ENCODE measurements at places on chromosomes 5 and 9.
A peak's percentile ranks its signal among the peaks of the same experiment; 100 is the strongest.

- no peak for DNase-seq
Measured at GRCh38 chr5:15889001-15889400, 290.6 kb downstream of the MARCHF11 start.

GRCh38 chr5:35417040-35417439 is 186.8 kb upstream of the PRLR start:
- DNase-seq = no peak

DNA sequence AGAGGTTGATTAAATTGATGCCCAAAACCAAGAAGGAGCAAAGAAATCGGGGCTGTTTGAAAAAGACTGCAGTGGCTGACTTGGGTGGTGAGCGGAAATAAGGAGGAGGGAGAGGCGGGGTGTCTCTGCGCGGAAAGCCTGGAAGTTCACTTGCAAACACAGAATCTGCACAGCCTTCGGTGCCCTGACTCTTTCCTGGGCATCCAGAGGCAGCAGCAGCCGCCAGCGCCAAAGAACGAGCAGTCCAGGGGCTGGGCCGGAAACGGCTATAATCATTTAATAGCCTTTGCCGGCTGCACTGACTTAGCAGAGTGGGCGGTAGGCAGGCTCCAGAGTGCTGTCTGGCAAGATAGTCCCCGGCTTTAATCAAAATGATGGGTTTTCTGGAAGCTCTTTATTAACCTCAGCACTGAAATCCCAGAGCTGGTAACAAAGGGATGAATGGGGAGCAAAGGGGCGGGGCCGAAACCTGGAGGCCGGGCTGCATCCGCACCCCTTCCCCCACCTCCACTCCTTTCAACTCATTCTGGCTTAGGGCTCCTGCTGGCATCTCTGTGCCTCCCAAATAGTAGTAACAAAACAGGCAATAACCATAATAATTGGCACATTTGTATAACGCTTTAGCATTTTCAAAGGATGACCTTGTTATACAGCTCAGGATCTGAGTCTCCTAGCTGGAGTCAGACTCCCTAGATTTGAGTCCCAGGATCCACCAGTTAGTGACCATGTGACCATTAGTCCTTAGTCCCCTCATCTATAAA is 35.7 kb downstream of the PCDHAC2 start:
- DNase-seq = peak; percentile 34

DNA sequence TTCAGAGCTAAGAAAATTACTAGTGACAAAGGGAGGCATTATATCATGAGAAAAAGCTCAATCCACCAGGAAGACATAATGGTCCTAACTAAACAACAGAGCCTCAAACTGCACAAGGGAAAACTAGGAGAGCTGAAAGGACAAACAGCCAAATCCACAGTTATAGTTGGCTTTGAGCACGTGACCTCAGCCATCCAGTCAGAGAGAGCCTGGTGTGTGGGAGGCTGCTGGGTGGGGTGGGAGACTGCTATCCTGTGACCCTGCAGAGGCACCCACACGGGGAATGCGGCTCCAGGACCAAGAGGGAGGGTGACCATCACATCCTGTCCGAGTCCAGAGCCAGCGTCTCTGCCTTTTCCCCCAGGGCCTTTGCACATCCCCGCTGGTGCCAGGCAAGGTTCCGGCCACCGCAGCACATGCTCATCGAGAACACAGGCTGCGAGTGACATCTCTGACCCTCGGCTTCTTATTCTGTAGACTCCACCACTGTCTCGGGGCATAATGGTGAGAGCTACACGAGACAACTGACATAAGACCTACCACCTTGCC is 145.1 kb downstream of the PHF2 start:
- no peak for DNase-seq

DNA sequence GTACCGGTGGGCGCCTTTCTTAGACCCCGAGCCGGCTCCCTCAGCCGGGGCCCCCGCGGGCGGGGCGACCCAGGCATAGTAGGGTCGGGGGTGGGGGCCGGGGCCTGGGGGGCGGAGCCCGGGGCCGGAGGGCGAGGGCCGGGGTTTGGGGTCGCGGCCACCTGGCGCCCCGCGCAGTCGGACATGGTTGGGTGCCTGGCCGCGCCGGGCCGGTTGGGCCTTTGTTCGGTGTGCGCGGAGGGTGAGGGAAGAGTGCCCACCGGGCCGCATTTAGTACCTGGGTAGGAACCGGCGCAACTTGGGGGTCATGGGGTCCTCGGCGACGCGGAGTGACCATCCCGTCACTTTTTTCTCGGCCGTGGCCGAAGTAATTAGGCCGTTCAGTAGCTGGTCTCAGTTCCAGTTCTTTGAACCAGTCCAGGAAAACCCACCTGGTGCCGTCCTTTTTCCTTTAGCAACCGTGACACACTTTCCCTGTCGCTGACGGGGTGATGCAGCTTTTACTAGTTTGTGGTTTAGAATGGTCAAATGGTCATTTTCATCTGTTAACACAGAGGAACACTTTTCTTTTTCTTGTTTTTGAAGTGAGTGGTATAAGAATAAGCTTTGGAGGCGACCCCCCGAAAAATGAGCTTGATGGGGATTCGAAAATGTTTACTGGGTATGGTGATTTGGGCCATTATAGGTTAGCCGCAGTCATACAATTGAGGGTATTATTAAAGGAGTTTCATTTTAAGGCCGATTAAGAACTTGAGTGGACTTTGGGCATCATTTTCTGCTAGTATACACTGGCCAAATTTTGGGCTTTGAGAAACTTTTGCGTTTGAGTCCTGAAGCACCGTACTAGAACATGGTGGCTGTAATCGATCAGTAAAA is 589 bp downstream of the CKS2 start:
- DNase-seq = no peak

DNA sequence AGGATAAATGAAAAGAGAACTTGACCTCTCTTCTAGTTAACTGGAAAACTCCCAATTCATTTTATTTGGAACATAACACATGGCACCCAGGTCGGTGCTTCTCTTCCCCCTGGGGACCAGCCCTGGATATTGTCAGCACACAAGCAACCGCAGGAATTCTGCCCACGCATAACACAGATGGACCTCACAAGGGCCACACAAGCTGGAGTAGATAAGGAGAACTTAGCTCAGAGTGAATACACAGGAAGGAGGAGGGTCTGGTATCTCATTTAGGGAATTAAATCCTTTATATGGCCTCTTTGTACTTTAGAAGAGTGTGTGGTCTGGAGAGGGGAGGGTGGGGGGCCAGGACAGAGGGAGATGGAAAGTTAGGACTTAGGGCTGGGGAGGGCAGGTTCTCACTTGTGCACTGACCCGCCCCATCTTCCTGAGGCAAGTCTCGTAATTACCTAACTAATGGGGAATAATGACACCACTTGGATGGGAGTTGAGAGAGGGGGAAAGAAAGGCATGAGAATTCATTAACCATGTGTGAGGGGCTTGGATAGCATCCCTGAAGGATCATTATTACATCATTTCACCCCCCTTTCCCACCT is 341.2 kb upstream of the WWC1 start:
- no peak for DNase-seq

DNA sequence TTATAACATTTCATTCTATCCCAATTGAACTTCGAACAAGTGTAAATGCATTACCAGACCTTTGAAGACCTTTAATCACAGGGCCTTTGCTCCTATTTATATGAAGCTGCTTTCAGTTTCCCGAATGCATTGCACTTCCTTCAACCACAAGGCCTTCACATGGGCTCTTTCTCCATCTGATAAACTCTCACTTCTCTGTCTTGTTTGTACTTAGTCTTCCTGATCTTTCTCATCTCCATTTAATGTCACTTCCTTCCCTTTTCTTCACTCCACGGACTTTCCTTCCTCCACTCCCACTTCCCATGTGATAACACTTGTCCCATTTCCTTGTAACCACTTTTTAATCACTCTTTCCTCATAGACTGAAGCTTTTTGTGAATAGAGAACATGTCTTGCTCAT is 74.3 kb upstream of the TNC start:
- DNase-seq = no peak

DNA sequence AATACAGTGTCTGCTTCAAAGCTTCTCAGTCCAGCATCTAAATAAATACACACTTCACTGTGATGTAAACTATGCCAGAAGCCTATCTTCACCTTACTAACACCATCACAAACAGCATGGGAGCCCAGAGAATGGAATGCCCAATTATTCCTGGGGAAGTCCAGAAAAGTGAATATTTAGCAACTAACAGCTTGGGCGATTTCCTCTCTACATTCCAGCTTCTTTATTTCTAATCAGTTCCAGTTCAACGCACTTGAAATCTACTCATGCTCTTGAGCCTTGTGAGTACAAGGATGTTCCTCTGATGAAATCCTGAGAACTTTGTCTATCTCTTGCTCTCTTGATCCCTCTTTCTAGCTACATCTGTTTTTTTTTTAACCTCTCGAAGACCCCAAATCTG is 100.4 kb upstream of the C9orf72 start:
- DNase-seq = no peak

GRCh38 chr5:139690064-139690802 is 42.1 kb downstream of the CXXC5 start:
- DNase-seq = no peak

- DNase-seq = no peak
Measured at GRCh38 chr9:91379426-91379825, 17.7 kb upstream of the AUH start.

DNA sequence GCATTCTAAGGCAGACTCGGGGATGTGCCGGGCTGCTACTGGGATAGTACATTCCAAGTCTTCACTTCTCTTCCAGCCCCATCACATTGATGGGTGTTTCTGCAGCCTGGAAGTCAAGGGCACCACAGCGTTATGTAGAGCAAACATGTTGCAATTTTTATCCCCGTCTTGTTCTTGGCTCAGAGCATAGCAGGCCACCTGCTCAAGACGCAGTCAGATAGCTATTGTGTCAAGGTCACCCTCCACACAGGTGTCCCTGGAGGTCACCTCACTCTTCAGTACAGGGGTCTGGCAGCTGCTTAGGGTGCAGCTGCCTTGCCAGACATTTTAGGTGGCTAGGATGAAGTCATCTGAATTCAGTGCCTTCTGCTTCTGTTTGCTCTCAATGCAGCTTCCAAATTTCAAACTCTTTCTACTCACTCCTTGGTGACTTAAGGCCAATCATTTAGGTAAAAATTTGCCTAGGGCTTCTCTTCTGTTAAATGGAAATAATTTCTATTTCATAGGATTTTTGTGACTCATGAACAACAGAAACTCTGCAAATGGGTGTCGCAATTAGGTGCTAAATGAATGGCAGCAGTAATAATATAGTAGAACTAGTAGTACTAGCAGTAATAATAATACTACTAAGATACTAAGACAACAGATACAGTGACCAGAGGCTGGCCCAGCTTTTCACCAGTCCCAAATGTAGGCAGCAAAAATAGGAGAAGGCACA is 24.3 kb downstream of the KCNV2 start:
- DNase-seq = no peak

- DNase-seq = no peak
Measured at GRCh38 chr9:124000161-124000783, 11.3 kb upstream of the LHX2 start.

- DNase-seq = no peak
Measured at GRCh38 chr9:114202396-114202795, 47.1 kb downstream of the COL27A1 start.

- DNase-seq = peak; percentile 6
Measured at GRCh38 chr9:32344551-32345182, 39.8 kb upstream of the ACO1 start.

DNA sequence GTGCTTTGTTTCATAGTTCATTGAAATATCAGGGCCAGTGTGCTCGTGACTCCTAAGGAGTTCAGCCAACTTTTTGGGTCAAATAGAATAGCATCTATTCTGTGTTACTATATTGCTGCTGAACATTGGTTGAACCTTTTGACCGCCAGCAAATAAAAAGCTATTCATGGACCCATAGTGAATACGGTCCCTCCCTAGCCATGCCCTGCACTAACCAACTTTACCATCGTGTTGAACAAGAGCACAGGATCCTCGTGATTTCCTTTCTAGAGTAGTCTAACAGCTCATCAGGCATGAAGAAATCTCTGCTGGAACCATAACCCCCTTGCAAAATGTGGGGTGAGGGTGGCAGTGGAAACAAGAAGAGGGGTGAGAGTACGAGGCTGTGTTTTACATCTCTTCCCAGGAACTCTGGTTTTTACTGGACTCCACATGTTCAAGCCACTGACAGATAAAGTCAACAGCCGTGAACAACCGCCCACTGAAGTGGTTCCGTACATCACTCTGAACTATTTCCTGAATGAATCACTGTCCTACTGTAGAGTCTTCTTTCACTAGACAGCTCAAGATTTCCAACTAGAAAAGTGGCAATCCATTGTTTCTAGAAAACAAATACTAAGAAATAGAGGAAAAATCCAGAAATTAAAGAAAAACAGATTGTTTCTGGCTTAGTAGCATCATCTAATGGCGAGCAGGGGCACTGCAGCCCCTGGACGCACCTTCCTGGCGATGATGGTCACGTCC is 70.1 kb upstream of the SPATA31E1 start:
- DNase-seq = peak; percentile 36

GRCh38 chr5:107385708-107386107 is 285.0 kb downstream of the EFNA5 start:
- no peak for DNase-seq

DNA sequence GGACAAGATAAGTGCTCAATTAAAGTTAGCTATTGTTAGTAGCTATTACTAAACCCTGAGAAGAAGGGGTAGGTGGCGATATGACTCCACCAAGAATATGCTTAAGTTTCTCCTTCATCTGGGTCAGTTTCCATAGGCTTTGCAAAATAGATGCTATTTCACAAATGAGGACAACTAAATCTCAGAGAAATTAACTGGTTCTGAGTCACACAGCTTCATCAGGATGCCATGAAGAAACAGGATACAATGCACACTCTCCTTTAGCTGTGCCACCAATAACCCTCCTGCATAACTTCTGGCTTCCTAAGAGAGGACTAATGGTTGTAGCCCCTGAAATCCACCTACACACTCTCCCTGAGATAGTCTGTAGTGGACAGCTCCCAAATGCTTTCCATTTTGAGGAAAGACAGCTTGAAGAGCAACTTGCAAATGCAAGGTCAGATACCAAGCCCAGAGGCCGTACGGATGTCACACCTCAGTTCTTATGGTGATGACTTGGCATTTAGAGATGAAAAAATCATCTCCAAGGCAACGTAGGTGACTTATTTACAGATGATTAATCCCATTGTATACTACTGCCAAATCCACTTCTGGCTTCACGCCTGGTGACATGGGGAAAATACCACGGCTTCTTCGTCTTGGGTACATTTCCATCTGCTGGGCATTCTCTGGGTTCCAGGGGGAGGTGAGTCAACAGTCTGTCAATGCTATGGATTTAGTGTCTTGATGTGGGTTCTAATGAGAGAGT is 251.4 kb upstream of the IL12B start:
- DNase-seq = no peak

GRCh38 chr9:129835860-129836223 is 584 bp downstream of the USP20 start:
- no peak for DNase-seq

GRCh38 chr5:95393279-95393678 is 2.1 kb downstream of the FAM81B start:
- no peak for DNase-seq

DNA sequence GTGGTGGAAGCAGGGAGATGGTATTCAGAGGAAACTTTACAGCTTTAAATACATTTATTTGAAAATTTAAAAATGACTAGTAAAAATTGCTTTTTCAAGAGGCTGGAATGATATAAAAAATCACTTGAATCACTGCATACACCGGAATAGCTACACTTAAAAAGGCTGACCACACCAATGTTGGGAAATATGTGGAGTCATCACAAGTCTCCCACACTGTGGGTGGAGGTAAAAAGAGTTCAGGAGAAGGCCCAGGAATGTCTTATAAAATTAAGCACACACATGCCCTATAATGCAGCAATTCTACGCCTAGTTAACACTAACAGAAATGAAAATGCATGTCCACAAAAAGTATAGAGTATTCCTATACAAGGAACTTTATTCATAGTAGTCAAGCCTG is 198.1 kb downstream of the ROR2 start:
- no peak for DNase-seq

All from endothelial cell (in vitro differentiated cells).